Skeletal muscle cell (primary cell): ENCODE measurements at places on chromosomes 16 and 17.

GRCh38 chr17:14302091-14302430 is 1.2 kb downstream of the HS3ST3B1 start:
- no peak for DNase-seq

DNA sequence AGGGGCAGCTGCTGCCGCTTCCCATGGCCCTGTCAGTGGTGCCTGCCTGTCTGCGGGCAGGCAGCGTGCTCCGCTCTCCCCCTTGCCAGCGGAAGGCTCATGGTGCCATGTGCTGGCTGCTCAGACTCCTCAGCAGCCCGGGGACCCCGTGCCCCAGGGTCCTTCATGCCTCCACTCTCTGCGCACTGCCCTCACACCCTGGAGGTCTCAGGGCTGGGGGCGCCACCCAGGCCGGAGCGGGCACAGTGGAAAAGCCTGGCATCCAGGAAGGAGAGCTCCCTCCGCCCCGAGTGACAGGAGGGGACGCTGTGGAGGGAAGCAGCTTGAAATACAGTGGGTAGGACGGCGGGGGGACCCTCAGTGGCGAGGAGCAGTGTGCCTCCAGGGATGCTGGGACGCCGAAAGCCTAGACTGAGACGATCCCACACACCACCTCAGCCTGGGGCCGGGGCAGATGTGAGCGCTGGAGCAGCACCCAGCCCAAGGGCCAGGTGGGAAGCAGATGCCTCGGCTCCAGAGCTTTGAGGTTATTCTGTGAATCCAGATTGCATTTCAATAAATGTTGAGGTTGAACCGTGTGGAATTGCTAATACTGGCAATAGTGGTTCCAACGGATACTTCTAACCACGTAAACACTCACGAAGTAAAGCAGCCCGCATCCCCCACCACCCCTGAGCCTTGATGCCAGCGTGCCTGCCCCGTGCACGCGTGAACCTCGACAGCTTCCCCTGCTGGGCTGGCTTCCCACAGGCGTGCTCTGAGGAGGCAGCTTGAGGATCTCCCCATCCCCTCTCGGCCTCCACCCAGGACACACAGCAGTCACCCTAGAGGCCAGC is 6.5 kb downstream of the TMEM204 start:
- no peak for DNase-seq

GRCh38 chr16:83797013-83797412 is 10.8 kb upstream of the HSBP1 start:
- DNase-seq, result no peak

GRCh38 chr16:5054876-5055865 is 10.6 kb downstream of the C16orf89 start:
- DNase-seq, result no peak

DNA sequence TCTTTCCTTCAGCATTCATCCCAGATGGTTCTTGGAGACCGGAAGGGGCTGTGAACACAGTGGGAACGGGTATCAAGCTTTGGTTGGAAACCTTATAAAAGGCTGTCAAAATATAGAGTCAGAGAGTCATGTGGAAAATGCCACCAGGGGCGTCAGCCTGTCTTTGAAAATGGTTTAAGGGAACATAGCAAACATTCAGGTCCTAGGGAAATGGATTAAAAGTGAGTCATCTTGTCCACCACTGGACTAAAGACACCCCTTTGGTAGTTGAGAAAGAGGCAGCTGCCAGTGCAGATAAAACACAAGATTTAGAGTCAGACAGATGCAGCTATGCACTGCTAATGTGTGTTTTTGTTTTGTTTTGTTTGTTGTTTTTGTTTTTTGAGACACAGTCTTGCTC is 47.8 kb upstream of the BCO1 start:
- DNase-seq, result no peak

DNA sequence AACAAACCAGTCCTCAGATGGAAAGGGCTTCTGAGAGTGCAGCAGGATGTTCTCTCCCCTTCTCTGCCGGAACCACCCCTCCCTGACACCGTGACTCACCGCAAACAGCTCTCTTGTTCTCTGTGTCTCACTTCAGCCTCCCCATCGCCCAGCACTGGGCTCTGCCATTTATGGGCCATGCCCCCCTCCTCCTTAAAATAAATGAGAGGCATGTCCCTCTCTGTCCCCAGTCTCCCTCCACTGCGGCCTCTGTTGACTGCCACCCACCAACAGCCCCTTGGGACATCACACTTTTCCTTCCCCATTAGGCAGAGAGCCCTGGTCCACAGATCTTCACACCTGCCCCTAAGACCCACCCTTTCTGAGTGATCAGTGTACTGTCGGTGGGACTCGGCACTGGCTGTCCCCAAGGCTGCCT is 6.3 kb downstream of the CCDC102A start:
- peak; percentile 31 for DNase-seq

- no peak for DNase-seq
Measured at GRCh38 chr17:38554430-38555350, 51.1 kb downstream of the SRCIN1 start.

DNA sequence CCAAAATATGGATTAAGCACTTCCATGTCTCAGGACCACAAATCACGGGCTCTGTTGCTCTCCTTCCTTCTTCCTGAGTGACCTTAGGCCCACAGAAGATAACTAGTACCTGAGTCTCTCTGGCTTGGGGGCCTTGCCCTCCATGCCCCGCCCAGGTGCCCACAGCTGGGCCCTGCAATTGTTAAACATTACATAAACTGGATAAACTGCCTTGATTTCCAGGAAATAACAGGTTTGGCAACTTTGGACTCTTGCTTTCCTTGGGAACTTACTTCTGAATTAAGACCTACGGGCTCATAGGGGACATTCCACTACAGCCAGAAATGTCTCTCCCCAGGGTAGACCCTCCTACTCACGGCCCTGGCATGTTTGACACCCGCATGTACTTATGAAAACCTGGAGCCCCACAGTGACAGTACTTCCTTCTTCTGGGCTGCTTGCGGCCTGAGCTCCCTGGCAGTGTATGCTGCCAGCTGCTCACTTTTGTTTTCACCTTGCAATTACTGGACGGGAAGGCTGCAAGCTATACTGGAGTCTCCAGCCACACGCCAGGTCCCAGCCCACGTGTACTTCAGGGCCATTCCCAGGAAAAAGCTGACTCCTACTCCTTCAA is 2.3 kb upstream of the UBALD2 start:
- no peak for DNase-seq

DNA sequence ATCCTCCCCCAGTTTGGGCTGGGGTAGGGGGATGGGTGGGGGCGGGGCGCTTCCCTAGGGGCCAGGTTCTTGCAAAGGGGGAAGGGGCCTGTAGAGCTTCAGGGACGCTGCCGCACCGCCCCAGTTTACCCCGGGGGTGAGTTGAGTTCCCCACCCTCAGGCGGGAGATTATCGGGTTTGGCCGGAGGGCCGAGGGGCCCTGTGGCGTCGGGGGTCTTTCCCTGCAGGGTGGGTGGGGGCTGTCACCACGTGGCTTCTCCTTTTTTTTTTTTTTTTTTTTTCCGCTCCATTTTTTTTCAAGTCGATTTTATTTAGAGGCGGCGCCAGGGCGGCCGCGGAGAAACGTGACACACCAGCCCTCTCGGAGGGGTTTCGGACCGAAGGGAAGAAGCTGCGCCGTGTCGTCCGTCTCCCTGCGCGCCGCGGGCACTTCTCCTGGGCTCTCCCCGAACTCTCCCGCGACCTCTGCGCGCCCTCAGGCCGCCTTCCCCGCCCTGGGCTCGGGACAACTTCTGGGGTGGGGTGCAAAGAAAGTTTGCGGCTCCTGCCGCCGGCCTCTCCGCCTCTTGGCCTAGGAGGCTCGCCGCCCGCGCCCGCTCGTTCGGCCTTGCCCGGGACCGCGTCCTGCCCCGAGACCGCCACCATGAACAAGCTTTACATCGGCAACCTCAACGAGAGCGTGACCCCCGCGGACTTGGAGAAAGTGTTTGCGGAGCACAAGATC is at the start of gene IGF2BP1:
TSS of gene IGF2BP1 (plus strand) at position 283 of the 724 bp plus-strand sequence. CDS start at position 644, 361 bp downstream.
- DNase-seq, result no peak

GRCh38 chr16:84841787-84842300 is 22.1 kb downstream of the CRISPLD2 start:
- DNase-seq, result no peak

GRCh38 chr16:85943711-85944110 is 44.7 kb downstream of the IRF8 start:
- no peak for DNase-seq

GRCh38 chr16:12063004-12063395 is 86.5 kb downstream of the SNX29 start:
- no peak for DNase-seq

DNA sequence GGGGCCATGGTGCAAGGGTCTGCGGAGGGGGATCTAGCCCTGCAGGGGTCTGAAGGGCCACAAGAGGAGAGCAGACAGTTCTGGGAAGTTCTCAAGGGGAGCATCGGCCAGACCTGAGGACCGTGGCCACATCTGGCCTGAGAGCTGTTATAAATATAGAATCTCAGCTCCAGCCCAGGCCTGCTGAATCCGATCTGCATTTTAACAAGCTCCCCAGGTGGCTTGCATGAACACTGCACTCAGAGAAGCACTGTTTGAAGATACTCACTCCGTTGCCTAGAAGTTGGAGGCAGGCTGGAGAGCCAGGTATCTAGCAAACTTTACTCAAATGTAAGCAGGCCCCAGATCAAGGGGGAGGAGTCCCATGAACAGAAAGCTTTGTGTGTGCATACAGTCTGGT is 61.3 kb downstream of the NKD1 start:
- no peak for DNase-seq

GRCh38 chr17:82583720-82584234 is 64.2 kb downstream of the FOXK2 start:
- no peak for DNase-seq

GRCh38 chr16:31050280-31051030 is 17.1 kb downstream of the STX4 start:
- DNase-seq, result no peak
